Stimulated activated CD4-positive, alpha-beta T cell treated with anti-CD3 and anti-CD28 coated beads, TNF-alpha, amount 100 ng/mL, for 24 hours (primary cell): ENCODE measurements at places on chromosomes 16 and 17.

- DNase-seq: no peak
Observed at GRCh38 chr17:29215717-29216116, 30.9 kb upstream of the CRYBA1 start.

GRCh38 chr16:27374221-27374803 is 27.7 kb upstream of the IL21R start:
- no peak for DNase-seq

DNA sequence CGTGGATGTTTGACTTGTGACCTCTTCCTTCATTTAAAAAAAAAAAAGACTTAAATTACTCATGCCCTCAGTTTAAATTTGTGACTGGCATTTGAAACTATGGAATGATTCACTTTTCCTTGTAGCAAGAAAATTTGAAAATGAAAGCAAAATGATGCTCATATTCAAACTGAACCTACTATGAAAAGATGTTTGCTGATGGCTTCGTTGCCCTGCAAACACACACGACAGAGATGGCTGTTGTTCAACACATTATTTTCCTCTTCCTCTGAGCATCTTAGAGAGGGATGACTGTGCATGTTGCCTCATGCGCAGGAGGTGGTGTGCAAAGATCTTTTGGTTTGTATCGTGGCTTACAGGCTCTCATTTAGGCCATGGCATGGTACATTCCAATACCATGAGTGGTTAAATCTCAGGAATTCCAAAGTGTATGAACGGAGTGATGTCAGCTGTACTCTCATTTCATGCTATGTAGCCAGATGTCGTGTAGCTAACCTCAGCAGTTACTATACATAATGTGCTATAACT is 164.5 kb downstream of the PRKCA start:
- peak; percentile 21 for DNase-seq

GRCh38 chr17:58648236-58648635 is 43.6 kb downstream of the TEX14 start:
- DNase-seq: no peak

DNA sequence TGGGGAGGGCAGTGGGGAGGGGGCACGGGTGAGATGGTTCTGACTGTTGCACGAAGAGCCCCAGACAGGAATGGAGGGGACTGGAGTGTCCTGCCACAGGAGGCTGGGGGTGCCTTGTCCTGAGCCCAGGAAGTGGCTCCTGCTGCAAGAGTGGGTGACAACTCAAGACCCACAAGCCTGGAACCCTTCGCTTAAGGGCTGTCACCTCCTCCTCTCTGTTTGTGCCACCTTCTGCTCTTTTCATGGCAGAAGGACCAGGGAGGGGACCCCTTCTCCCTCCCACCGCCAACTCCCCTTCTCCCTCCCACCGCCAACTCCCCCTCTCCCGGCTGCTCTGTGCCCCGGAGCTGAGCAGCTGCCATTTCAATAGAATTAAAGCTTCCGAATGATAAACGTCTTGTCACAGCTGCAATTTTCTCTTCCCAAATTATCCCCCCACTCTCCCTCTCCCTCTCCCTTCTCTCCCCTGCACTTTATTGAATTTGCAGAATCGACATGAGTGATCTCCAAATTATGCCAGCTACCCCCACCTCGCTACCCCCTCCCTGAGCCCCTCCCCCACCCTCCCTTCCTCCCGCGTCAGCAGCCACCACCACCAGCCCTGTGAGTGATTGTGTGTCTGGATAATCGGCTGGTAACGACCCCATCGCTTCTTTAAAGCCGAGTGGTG is 13.7 kb downstream of the GJD3 start:
- no peak for DNase-seq

DNA sequence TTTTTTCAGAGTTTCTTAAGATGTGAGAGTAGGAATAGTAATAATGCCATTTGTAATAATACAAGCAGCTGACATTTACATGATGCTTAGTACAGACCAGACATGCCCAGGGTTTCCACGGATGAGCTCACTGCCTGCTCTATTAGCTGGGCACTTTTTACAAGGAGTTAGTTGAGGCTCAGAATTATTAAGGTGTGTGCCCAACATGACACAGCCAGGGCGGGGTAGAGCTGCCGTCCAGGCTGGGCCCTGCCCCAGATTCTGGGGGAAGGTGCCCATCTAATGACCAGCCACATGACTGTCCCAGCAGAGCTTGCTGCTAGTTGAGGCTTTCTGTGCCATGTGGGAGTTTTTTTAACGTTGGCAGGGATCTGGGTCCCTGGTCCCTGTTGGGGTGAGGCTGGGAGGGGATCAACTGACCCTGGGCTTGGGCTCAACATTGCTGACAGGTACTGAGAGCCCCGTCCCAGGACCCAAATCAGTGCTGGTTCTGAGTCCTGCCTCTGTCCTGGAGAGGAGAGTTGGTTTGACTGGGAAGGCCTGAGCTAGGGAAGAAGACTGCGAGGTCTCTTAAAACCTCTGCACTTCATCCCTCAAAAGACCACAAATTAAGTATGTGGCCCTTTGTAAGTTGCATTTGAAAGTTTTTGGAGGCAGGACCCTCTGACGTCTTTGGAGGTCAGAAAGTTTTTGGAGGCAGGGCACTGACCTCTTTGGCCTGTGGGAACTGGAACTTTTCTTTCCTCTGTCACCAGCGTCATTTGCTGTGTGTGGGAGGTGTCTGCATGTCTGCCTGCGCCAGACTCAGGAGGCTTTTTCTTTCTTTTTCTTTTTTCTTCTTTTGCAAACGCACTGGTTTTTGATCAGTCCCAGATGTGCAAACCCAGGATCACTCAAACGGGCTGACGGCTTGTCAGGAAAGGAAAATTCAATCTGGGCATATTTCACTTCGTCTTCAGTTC is 2.2 kb downstream of the CRISPLD2 start:
- no peak for DNase-seq

GRCh38 chr16:82741073-82741615 is 114.4 kb downstream of the CDH13 start:
- no peak for DNase-seq

DNA sequence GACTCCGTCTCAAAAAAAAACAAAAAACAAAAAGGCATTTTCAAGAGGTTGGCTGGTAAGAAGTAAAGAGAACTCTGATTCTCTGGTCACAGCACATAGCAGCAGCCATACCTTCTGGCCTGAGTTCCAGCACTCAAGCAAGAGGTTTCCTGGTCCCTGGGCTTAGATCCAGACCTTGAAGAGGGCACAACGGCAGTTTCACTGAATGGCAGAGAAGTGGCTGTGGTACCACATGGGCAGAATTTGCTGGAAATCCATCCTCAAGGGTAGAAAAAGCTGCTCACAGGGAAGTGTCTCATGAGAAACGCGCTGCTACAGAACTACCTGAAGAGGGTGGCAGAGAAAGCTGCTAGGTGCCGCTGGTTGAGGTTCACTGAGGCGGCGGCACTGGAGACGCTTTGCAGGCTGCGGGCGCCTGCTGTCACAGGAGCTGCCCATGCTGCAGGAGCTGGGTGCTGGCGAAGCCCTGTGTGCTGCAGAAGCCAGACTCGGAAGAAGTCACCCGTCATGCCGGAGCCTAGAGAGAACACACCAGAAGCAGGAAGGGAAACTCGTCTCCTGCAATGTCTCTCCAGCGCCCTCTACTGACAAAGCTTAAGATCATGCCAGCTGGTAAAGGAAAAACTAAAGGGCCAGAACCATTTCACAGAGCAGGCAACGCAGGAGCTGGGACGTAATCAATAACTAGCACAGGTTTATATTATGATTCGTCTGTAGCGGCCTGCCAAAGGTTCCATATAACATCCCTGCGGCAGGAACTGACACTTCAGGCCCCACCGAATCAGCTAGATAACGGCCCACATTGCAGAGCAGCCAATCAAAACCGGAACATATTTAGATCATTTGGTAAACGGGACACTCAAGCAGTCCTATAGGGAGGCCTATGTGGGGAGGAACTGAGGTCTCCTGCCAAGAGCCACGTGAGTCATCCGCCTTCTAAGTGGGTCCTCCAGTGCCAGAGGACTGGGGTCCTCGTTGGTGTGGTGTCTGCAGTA is 5.4 kb upstream of the ZNF213 start:
- peak; percentile 63 for DNase-seq

- DNase-seq: no peak
Observed at GRCh38 chr17:60720763-60721531, 43.3 kb downstream of the BCAS3 start.

- no peak for DNase-seq
Observed at GRCh38 chr17:41082626-41083025, 1.3 kb upstream of the KRTAP4-7 start.

DNA sequence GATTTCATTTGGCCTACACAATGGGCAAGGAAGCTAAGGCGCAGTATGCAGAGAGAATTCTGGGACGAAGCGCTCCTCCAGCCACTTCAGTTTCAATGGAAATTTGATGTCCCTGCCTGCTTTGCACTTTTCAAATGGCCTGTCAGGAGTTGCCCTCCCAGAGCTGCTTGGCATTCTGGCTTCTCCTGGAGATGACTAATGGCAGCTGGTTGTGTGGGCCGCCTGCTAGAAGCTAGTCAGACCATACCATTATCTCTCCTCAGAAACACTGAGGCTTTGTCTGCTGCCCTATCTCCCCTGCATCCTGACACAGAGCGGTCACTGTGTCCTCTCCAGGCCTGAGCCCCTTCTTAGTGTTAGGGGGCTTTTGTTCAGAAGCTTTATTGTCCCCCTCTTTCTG is 180.1 kb downstream of the SPECC1 start:
- DNase-seq: no peak

DNA sequence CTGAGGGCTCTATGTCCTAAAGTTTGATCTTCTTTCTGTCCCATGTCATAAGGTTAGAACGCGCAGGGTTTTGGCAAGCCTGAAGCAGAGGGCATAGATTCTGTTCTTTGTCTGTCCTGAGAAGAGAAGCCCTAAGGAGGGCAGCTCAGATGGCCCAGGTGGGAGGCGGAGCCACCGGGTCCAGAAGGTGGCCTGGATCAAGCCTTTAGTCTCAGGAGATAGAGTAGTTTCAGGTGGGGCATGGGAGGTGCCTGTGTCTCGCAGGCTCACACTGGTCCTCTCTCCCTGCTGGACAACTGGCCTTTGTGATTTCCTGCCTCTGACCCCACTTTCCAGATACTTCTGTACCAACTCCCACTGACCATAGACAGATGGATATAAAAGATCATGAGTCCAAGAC is 44.2 kb upstream of the DNAJA2 start:
- DNase-seq: no peak

GRCh38 chr17:27793906-27794569 is 6.3 kb downstream of the NOS2 start:
- no peak for DNase-seq

- no peak for DNase-seq
Observed at GRCh38 chr16:8849411-8850011, 19.3 kb downstream of the CARHSP1 start.

- DNase-seq: no peak
Observed at GRCh38 chr17:35341411-35341992, 31.9 kb downstream of the SLFN11 start.

DNA sequence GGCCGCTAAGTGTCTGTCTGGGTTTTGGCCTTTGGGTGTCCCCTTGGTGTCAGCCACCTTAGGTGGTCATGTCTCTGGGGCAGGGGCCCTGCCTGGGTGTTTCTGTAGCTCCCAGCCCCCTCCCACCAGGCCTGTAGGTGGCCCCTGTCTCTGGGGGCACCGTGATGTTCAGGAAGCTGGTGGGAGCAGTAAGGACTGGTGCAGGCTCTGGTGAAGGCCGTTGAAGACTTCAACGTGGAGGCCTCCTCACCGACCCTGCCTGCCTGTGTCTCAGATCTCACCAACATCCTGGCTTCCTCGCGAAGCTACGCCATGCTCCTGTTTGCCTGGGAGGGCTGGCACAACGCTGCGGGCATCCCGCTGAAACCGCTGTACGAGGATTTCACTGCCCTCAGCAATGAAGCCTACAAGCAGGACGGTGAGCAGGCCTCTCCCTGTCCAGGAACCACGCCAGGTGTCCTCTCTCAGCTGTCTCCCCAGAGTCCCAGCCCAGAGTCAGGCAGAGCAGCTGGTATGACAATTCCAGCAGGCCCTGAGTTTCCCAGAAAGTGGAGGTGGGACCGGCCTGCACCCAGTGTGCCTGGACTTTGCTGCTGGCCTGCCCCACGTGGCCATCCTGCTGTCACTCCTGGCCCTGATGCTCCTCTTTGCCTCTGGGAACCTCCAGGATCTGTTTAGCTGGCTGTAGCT is 2.8 kb downstream of the ACE start:
- DNase-seq: no peak

- DNase-seq: no peak
Observed at GRCh38 chr16:81809567-81809966, 30.5 kb downstream of the PLCG2 start.

DNA sequence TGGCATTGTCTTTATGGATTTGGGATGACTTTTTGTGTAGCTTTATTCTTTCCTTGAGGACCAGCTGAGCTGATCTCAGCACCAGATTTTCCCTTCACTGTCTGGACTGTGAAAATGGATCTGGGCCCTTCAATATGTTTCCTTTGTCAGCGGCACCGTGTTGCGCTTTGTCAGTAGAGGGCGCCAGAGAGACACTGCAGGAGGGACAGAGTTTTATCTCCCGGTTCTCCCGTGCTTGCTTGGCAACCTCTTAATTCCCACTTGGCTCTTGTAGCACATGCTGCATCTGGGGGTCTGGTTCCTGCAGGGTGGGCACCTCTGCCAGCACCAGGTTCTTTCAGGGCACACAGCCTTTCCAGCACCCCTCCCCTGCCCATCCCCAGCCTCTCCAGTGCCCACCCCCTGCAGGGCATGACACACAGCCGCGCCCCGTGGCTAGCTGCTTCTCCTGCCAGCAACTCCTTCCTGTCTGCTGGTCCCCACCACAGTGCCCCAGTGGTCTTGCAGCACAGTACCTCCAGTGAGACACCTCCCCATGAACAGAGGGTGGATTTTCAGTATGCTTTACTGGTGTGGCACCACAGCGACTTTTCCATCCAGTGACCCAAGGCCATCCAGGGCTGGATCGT is 19.6 kb downstream of the OR1D5 start:
- DNase-seq: no peak

DNA sequence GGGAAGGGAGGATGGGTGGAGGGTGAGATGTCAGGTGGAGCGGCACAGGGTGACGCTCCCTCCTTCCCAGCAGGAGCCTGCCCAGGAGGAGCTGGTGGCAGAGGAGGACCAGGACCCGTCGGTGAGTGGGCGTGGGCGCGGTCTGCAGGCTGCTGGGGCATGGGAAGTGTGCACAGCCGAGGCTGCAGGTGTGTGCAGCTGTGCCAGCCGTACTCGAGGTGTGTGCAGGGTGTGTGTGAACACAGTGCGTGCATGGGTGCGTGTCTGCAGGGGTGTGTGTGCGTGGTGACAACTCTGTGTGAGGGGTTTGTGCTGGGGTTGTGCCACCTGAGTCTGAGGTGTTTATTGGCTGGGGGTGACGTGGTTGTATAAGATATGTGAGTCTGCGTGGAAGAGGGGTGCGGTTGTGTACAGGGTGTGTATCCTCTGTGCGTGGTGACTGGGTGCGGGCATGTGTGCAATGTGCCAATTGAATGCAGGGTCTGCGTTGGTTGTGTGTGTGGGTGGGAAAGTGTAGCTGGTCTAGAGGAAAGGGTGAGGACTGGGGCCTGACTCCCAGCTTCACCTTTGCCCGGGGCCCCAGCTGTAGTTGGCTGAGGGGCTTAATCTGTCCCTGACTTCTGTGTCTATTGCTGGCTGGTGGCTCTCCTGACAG is 670 bp downstream of the TNFSF12 start:
- no peak for DNase-seq

DNA sequence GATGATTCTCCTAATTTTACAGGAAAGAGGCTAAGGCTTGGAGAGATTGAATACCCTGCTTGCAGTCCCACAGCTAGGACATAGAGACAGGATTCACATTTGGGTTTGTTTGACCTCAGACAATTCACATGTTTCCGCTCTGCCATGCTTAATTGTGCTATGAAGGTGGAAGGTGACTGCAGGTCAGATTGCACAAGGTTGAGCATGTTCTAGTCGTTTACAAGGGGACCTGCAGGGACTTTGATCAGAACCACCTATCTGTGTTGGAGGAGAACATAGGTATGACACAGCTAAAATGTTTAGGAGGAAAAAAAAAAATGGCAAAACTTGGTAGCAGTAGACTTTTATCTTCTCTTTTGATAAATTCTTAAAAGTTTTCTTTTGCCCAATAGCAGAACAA is 4.9 kb upstream of the ANKFN1 start:
- DNase-seq: no peak
